ENCODE measurements at places on chromosomes 6 and 20.

DNA sequence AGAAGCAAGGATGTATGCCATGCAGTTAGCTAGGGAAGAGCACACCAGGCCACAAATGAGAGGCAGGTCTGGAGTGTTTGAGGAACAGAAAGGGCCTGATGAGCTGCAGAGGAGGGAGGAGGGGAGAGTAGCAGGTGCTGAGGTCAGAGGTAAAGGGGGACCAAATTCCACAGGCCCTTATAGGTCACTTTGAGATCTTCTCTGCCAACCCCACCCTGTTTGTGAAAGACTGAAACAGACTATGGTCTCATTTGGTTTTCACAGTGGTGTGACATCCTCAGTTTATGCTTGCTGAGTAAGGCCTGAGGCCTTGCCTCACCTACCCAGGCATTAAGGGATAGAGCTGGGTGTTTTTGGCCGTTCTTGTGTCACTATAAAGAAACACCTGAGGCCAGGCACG, 187.7 kb upstream of the MYLIP start:
- no peak for DNase-seq

GRCh38 chr6:112988748-112989147, 641.6 kb downstream of the RFPL4B start:
- DNase-seq: no peak

- DNase-seq: no peak
Measured at GRCh38 chr6:34005901-34006531, 139.9 kb downstream of the GRM4 start.

GRCh38 chr6:169858935-169859351, 107.5 kb downstream of the ERMARD start:
- no peak for DNase-seq
